GM12891 (cell line): ENCODE measurements at places on chromosomes 3 and 15.
A peak's percentile ranks its signal among the peaks of the same experiment; 100 is the strongest.

- no peak for DNase-seq
These were observed 154.5 kb upstream of the ATP10A start for GRCh38 chr15:26017665-26018064.

- DNase-seq: no peak
These were observed 214.4 kb downstream of the OCA2 start for GRCh38 chr15:27884726-27885125.

DNA sequence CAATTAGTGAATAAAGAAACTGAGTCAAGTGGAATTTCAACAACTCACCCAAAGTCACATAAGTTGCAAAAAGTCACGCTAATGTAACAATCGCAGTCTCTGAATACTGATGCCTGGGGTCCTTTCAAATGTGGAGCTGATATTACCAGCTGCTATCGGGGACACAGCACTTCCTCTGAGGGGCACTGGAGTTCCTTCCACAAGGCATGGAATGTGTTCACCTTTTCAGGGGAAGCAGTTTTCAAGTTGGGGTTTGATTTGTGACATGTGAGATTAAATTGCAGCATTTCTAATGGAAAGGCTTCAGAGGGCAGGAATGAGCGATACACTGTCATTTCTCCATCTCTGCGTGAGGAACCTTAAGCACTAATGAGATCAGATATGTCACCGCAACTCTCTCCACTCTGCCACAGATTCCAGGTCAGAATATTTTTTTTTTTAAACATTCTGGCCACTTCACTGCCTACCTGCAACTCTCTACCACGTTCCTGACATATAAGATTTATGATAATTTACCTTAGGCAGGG, 807.2 kb upstream of the CFAP20DC start:
- DNase-seq: no peak

- no peak for DNase-seq
These were observed 273.8 kb upstream of the DCBLD2 start for GRCh38 chr3:99175276-99175812.

DNA sequence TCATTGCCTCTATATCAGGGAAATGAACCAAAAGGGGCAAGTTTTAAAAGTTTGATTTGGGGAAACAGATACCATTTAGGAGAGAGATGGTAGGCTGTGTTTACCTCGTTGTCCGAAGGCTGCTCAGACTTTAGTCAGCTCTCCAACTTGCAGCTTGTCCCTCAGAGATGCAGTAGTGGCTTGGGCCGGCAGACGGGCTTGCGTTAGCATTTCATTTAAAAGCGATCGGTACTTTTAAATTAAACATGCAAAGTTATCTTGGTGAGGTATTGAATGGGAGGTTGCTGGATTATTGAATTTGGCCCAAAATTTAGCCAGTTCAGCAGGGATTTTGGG, 26.2 kb downstream of the EEFSEC start:
- no peak for DNase-seq

- DNase-seq: no peak
These were observed 19.4 kb downstream of the RIOX2 start for GRCh38 chr3:97952872-97953271.

GRCh38 chr15:88897456-88898194, 2.3 kb upstream of the HAPLN3 start:
- DNase-seq: no peak

GRCh38 chr15:88419830-88420229, 47.4 kb downstream of the MRPL46 start:
- DNase-seq: no peak

DNA sequence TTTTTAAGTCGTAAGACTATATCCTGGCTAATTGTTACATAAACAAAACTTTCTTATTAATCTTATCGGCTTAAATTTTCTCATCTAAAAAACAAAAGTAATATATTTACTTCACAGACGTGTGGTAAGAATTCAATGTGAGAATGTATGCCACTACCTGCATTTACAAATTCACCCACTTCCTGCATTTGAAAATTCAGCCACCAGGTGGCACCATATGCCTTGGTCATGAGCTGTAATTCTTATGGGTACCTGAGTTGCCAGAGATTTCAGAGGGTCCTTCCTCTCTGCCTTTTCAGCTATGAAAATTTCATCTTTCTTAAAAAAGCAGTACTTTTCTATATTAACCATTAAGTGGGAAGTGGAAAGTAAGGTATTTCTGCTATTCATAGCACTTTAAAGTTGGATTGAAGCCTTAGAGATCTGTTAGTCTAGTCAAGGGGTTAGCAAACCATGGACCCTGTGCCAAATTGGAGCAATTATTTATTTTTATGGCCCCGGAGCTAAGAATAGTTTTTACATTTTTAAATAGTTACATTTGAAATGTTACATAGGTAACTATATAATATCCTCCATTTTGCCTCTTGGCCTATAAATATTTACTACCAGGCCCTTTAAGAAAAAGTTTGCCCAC, 127.8 kb downstream of the HCN4 start:
- DNase-seq: peak; percentile 17

DNA sequence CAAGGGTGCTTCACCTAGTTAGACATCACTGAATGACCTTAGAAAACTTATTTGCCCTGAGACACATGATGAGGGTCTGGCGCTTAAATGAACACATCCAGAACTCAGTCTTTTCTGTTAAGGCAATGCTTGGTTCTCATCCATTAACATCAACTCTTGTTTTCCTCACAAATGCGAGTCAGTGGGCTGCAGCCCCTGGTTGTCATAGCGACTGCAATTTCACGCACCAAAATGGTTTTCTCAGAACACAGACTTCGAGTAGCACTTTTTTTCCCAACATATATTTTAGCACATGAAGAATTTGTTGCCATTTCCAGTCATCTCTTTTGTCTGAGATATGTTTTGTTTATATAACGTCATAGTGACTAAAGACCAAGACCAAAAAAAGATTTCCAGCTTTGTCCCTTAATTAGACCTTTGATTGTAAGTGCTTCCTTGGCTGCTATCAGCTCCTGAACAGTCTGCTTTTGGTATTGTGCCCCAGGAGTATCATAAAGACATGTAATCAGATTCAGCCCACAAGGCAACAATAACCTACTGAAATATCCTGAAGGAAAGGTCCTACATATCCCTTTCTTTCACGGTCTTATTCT, 68.5 kb downstream of the GPR176 start:
- DNase-seq: no peak

GRCh38 chr3:78605178-78605577, 1162.6 kb downstream of the ROBO1 start:
- no peak for DNase-seq

DNA sequence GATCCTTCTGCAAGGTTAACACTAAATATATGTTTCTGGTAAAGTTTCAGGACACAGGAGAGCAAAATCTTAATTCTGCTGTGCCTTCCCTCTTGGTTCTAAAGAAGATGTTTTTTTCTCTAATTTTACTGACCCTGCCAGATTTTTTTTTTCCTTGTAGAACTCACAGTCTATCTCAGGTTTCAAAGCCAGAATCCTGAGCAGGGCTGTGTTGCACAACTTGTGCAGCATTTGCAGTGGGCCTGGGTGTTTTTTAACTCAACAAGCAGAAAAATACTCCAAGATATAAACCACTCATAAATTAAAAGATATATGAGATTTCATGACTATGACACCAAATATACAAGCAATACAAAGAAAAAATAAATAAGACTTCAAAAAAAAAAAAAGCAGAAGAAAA, 40.2 kb upstream of the ARF4 start:
- DNase-seq: no peak
